ENCODE measurements at places on chromosomes 5 and 9. TPM values are rescaled to one million over a fixed set of nuclear protein-coding genes. Genes with fewer than 3 reads are reported as not detected.

DNA sequence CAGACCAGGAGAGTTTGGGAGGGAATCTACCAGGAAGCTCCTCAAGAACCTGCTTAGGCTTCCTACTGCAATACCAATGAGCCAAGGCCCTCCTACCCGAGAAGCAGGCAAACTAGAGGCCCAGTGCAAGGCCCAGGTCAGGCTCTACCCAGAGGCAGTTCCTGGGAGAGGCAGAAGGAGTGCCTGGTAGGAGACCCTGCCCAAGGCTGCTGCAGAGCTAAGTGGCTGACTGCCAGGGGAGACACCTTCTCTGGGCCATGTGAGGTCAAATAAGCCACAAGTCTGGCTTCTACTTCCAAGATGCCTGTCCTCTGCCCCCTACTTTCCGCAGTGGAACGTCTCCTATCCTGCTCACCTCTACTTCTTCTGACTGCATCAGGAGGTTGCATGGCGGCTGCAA is 17.8 kb downstream of the ACSL6 start:
- no peak for DNase-seq

GRCh38 chr5:134492568-134492967 is 32.9 kb upstream of the JADE2 start:
- DNase-seq, result no peak

- no peak for DNase-seq
Observed at GRCh38 chr9:129259375-129259774, 81.3 kb upstream of the IER5L start.

DNA sequence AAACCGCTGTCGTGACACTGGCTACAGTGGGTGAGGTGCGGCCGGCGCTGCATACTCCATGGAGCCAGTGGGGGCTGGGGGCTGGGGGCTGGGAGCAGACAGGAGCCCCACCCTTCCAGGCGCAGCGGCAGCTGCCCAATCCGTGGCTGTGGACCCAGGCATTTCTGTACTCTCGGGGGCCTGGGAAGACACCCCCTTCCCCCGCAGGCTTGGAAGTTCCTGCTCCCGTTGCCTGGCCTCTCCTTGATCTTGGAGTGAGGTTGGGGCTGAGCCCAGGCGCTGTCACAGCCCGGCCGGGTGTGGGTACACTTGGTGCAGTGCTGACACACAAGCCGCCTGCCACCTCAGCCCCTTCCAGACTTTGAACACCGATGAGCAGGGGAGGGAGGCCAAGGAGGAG is 27.7 kb upstream of the GGTA1 start:
- DNase-seq, result no peak

DNA sequence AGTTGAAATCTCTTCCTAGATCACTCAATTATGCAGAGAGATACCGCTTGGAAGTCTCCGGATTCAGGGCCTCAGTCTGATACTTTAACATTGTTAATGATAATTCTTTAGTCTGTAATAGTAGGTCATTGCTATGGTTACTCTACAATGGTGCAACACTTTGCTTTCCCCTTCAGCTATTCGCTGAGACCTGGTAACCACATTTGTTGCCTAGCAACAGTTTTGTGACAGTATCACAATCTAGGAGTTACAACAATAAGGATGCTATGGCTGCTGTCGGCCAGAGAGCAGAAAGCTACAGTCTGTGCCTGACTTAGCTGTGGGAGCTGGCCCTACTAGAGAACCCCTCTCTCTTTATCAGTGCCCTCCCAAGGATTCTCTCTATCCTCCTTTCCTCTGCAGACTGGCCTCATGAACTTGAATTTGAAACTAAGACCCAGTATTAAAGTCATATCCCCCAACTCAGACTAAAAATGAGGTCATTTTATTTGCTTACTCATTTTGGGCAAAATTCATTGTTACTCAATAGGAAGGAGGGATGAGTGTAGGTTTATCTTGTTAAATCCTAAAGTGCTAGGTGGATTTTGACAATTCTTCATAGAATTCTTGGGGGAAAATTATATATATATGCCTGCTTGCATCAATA is 39.3 kb downstream of the NR2F1 start:
- DNase-seq, result peak; percentile 57

- DNase-seq, result no peak
Observed at GRCh38 chr5:113081881-113082546, 105.4 kb downstream of the DCP2 start.

GRCh38 chr5:165757791-165758190 is 2252.4 kb downstream of the MAT2B start:
- no peak for DNase-seq

DNA sequence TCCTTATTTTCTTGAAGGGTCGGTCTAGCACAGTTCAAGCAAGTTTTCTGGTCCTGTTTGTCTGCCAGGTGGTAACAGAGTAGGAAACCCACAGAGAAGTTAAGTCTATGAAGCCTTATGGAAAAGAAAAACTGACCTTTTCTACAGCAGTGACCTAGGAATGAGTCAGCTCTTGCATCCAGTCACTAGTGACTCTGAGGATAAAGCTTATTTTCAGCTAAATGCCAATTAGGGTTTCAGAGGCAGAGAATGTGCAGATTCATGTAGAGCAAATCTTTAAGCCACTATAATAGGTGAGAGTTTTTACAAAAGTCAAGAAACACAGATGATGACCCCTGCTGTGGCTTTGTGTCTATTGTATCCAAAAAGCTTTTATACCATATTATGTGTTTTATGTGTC is 100.7 kb downstream of the CWC27 start:
- no peak for DNase-seq

GRCh38 chr5:64384765-64385164 is 121.0 kb upstream of the RGS7BP start:
- peak; percentile 60 for DNase-seq

DNA sequence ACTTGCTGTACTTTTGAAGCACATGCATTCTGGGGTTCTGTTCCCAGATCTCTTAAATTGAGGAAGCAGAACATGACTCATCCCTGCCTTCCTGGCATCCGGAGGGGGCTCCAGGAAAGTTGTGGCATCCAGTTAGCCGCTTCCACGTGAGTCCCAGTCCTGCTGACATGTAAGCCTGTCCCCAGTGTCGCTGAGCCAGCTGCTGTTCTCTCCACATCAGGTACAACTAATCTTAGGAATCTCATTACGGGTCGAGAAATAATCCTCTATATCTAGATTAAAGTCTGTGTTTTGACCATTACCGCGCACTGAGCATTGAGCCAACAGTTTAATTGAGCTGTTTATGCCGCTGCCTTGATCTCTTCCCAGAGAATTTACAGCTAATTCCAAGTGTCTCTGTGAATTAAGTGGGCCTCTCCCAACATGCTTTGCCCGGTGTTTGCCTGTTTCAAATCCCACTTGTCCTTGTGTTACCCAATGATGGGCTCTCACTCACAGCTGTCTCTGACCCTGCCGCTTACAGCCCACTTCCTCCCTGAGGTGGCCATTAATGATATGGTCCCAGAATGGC is 10.5 kb upstream of the SHB start:
- DNase-seq, result peak; percentile 54

GRCh38 chr5:6410421-6410820 is 32.1 kb upstream of the MED10 start:
- peak; percentile 9 for DNase-seq

GRCh38 chr9:105963343-105964099 is 269.2 kb downstream of the TMEM38B start:
- DNase-seq, result no peak

Gene PCDHA12
- total RNA-seq, result 13.8 TPM

Gene LURAP1L
- 0.24 TPM for total RNA-seq

Gene GPR151
- 5.1 TPM for total RNA-seq

Gene IL9
- not detected for total RNA-seq

Gene PRDM9
- not detected for total RNA-seq

Gene SLC25A2
- total RNA-seq, result 0.50 TPM

Gene FAM221B
- not detected for total RNA-seq
